ENCODE measurements at places on chromosomes 12 and 14.

GRCh38 chr12:127785986-127786590, 480.9 kb upstream of the TMEM132C start:
- no peak for DNase-seq

GRCh38 chr12:64400041-64400440, 4.2 kb upstream of the XPOT start:
- no peak for DNase-seq

- no peak for DNase-seq
These were observed 1032.2 kb upstream of the SEL1L start for GRCh38 chr14:82565825-82566224.

DNA sequence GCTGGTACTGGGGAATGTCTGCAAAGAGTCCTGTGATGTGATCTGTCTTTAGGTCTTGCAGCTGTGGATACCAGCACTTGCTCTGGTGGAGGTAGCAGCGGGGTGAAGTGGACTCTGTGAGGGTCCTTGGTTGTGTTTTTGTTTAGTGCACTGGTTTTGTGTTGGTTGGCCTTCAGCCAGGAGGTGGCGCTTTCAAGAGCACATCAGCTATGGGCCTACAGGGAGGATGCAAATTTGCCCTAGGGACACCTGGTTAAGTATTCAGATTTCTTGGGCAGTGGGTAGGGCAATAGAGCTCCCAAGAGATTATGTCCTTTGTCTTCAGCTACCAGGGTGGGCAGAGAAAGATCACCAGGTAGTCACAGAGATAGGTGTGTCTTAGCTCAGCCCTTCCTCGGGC, 63.8 kb downstream of the PTGER2 start:
- no peak for DNase-seq

DNA sequence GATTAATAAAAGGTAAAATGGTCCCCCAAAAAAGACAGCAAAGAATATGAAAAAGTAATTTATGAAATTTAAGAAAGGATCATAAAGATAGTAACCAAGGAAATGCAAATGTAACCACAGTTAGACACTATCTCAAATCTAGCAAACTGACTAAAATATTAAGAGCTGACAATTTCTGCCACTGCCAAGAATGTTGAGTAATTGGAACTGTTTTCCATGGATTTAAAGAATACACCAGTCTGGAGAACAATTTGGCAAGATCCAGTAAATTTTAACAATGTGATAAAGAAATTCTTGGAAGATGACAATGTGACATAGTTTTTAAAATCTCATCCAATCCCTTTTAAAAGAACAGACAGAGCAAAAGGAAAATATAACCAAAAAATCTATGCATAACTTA, 798.0 kb upstream of the MGAT4C start:
- no peak for DNase-seq
